ENCODE measurements at places on chromosomes 16 and 17. TPM values are rescaled to one million over a fixed set of nuclear protein-coding genes. Genes with fewer than 3 reads are reported as not detected.

GRCh38 chr17:66715745-66716156, 119.2 kb upstream of the CACNG5 start:
- no peak overlapping the region for H3K27ac ChIP-seq
- H3K36me3 ChIP-seq = no peaks in the 10 kb centered on the region
- no peaks in the 10 kb centered on the region for H3K4me1 ChIP-seq
- H3K4me3 ChIP-seq = no peak overlapping the region

The ZC3H7A gene
- polyA plus RNA-seq = 32.3 TPM

DNA sequence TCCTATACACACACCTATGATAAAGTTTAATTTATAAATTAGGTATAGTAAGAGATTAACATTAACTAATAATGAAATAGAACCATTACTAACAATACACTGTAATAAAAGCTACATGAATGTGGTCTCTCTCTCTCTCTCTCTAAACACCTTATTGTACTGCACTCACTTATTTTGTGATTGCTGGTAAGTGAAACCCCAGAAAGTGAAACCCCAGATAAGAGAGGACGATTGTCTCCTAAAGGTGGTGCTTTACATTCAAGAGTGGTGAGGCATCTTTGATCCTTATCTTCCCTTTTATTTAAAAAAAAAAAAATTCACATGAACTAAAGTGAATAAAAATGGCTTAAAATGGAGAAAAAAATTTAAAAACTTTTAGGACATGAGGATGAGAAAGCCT, 80.1 kb upstream of the TRAP1 start:
- peaks cover 71% of the 10 kb centered on the region for H3K4me1 ChIP-seq
- H3K27me3 ChIP-seq = no peaks in the 10 kb centered on the region
- H3K36me3 ChIP-seq = peaks cover 6% of the 10 kb centered on the region
- H3K27ac ChIP-seq = no peak overlapping the region
- no peak for DNase-seq

The MYADML2 gene
- not detected for polyA plus RNA-seq

DNA sequence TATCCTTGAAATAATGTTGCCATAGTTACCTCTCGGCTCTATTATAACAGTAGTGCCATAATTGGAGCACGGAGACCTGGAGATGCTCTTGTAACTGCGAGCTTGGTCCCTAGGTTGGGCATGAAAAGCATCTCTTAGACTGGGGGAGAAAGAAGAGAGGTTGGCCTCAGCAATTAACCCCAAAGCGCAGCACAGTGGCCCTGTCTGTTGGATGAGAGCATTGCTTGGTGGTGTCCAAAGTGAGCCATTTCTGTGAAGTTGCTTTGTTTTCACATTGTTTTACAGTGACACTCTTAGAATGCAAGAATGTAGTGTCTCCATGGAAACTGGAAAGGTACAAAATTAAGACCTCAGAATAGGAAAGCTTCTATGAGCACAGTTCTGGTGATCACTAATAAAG, 660.7 kb upstream of the EEF2KMT start:
- no peak for DNase-seq
- no peaks in the 10 kb centered on the region for H3K36me3 ChIP-seq
- no peaks in the 10 kb centered on the region for H3K4me1 ChIP-seq

The TBC1D3G gene
- polyA plus RNA-seq = not detected

- H3K27me3 ChIP-seq = no peaks in the 10 kb centered on the region
- DNase-seq = no peak
- H3K4me1 ChIP-seq = no peaks in the 10 kb centered on the region
- H3K36me3 ChIP-seq = peaks cover 14% of the 10 kb centered on the region
- H3K27ac ChIP-seq = no peak overlapping the region
These were observed 19.1 kb upstream of the RSL1D1 start for GRCh38 chr16:11870399-11870798.

DNA sequence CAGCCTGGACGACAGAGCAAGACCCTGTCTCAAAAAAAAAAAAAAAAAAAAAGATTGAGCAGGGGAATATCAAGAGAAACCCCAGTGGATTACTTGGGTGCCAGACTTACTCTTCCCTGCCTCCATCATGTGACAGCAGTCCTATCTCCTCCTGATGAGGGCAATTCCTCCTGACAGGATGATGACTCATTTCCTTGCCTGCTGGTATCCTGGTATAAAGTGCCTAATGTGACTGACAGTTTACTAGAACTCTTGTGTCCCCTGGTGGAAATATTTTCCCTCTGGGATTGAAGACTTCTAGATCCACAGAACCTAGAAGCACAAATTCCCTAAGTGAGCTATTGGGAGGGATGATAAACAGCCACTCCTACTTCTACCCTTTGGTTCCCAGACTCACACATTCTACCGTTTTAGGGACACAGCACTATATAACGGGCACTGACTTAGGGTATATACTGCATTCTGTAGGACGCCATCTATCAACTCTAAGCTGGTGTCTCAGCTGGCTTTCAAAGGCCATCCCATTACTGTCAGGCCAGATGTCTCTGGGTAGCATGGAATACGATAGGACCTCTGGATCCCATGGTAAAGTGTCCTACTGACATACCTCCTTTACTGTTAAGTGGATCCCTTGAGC, 114.6 kb upstream of the MED13 start:
- no peak overlapping the region for H3K27ac ChIP-seq
- H3K36me3 ChIP-seq = no peaks in the 10 kb centered on the region
- H3K27me3 ChIP-seq = no peaks in the 10 kb centered on the region
- no peak overlapping the region for H3K4me3 ChIP-seq
- no peak for DNase-seq
- no peaks in the 10 kb centered on the region for H3K4me1 ChIP-seq

DNA sequence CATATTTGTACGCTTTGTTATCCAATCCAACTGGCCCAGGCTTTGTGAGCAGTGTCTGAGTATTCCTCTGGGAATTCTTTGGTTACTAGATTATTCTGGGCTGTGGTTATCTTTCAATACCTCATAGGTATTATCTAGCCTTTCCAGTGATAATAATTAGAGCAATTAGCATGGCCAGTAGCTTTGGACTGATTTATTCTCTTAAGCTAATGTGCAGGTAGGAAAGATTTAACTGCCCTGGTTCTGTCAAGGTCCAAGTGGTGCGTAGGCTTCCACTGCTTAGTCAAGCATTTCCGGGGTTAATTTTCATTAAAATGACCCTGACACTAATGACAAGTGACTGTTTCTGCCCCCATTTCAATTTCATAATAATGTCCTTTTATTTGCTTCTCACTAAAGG, 54.2 kb upstream of the PMFBP1 start:
- DNase-seq = no peak
- no peak overlapping the region for H3K4me3 ChIP-seq
- H3K4me1 ChIP-seq = no peaks in the 10 kb centered on the region
- no peak overlapping the region for H3K27ac ChIP-seq
- H3K36me3 ChIP-seq = no peaks in the 10 kb centered on the region

GRCh38 chr16:1413684-1414531, 596 bp downstream of the UNKL start:
- H3K4me3 ChIP-seq = peak overlapping the region; percentile 87
- H3K27ac ChIP-seq = peak overlapping the region; percentile 93
- no peaks in the 10 kb centered on the region for H3K36me3 ChIP-seq

- no peaks in the 10 kb centered on the region for H3K36me3 ChIP-seq
- H3K27me3 ChIP-seq = no peaks in the 10 kb centered on the region
- no peak for DNase-seq
These were observed 581.7 kb downstream of the KCNJ2 start for GRCh38 chr17:70750983-70751382.

- no peak overlapping the region for H3K4me3 ChIP-seq
- no peak for DNase-seq
- H3K36me3 ChIP-seq = no peaks in the 10 kb centered on the region
- H3K27me3 ChIP-seq = no peaks in the 10 kb centered on the region
These were observed 5.3 kb downstream of the ARHGDIA start for GRCh38 chr17:81865733-81866439.

All from naive B cell (primary cell).